ENCODE measurements at places on chromosomes 6 and 20. TPM values are rescaled to one million over a fixed set of nuclear protein-coding genes. Genes with fewer than 3 reads are reported as not detected.

The GPR6 gene
- total RNA-seq, result not detected

DNA sequence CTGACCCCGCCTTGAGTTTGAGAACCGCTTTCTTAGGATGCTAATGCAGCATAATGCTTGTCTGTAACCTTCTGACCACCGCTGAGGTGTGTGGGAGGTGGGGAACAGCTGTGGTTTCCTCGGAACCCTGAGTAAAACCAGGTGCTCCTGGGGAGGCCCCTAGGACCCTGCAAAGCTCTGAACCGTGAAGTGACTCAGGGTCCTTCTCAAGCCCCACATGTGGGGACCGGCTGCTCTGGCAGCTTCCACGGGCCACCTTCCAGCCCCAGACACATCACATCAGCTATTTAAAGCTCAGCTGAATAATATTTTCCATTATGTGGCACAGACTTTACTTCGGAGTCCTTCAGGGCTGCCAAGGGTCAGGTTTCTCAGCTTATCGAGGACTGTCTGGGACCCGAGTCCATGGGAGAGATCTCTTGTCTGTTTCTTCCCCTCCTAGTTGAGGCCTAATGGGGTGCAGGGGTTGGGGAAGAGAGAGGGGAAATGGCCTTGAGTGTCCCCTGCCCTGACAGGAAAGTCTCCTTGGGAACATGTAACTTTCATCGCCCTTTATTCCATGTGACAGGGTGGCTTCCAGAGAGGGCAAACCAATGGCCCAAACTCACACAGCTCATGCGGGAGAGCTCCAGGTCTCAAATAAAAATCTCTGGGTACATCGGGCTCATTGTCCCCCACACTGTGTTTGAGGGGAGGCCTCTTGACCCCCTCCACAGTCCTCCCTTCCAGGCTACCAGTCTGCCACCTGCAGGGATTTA lies 186.1 kb upstream of the SLC24A3 start:
- H3K27ac ChIP-seq, result no peak overlapping the region
- DNase-seq, result no peak
- H3K4me3 ChIP-seq, result no peak overlapping the region
- H3K36me3 ChIP-seq, result no peaks in the 10 kb centered on the region

The WFDC10B gene
- total RNA-seq, result not detected

DNA sequence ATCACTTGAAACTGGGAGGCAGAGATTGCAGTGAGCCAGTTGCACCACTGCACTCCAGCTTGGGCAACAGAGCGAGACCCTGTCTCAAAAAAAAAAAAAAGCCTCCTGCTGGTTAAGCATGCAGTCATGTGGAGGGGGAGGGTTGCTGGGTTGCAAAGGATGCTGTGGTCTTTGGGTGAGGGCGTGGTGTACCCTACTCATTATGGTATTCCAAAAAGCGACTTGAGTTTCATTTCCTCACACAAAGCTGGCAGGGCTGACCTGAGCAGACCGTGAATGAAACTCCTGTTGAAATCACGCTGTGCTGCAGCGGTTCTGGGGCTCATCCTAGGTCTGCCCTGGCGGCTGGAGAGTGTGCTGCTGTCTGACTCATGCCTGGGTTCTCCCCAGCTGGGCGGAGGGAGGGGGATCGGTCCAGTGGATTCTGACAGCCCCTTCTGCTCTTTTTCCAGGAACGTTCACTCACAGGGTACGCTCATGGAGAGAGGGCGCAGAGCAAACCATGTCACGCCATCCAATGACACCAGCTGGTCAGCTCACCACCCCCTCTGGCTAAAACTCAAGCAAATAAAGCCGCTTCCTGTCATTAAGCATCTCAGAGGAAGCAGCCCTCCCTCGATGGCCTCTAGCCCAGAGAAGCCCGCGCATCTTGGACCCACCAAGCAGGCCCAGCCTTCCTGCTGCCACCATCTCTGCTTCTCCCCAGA lies 166.2 kb downstream of the SCML4 start:
- no peak overlapping the region for H3K27ac ChIP-seq
- DNase-seq, result peak; percentile 23
- no peaks in the 10 kb centered on the region for H3K36me3 ChIP-seq
- peaks cover 10% of the 10 kb centered on the region for H3K4me1 ChIP-seq
- no peak overlapping the region for H3K4me3 ChIP-seq

- no peaks in the 10 kb centered on the region for H3K27me3 ChIP-seq
- no peaks in the 10 kb centered on the region for H3K36me3 ChIP-seq
- DNase-seq, result no peak
- H3K27ac ChIP-seq, result no peak overlapping the region
- no peaks in the 10 kb centered on the region for H3K4me1 ChIP-seq
- no peak overlapping the region for H3K4me3 ChIP-seq
Observed at GRCh38 chr6:32317541-32317940, 54.2 kb downstream of the TSBP1 start.

DNA sequence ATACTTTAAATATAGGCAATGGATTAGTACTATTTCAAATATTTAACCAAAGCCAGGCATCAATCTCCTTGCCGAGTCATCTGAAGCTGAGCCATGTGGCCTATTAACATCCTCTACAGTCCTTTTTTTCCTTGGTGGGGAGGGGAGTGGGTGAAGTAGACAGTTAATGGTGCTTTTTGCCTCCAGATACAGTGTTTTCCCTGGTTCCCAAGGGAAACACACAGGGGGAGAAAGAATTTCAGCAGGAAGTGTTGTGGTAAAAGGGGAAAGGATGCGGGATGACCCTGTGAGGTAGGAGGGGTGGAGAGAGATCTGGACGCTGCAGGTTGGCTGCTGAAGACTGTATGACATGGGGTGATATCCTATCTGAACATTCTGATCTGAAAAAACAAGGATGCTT lies 9.6 kb downstream of the CLDN20 start:
- peaks cover 32% of the 10 kb centered on the region for H3K4me1 ChIP-seq
- no peak for DNase-seq
- no peaks in the 10 kb centered on the region for H3K36me3 ChIP-seq
- H3K4me3 ChIP-seq, result no peak overlapping the region

The MATN4 gene
- not detected for total RNA-seq

The STX11 gene
- total RNA-seq, result 10.9 TPM

DNA sequence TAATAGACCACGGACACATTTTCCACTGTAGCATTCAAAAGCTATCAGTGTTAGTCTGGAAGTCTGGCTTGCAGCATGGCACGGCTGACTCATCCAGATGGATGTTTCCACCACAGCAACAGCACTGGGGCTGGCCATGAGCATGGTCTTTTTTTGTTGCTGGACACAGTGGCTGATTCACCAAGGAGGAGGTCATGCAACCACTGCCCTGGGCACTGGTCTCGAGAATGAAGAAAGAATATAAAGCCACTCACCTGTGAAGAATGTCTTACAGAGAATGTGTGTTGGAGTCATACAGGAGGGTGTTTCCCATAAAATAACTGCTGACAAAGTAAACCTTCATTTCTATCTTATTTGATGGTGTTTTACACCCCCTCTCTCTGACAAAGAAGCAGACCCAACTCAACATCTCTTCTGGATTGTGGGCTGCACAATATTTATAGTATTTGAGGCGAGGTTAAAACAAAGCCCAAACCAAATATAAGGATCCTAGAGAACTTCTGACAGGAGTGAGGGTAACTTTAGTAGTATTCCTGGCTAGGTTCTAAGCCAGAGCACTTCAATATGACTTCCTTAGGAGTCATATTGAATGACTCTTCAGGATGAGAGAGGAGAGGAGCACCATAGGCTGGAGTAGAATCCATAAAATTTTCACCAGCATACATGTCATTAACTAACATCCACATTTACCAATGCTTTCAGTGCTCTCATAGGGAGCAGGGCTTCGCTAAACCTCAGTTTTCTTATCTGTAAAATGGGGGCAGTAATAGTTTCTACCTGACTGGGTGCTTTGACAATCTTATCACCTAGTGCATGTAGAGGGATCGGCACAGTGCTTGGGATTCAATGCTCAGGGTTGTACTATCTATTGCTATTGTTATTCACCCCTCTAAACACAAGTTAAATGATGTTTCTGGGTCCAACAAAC lies 121.4 kb downstream of the KIF13A start:
- H3K4me1 ChIP-seq, result peaks cover 15% of the 10 kb centered on the region
- H3K36me3 ChIP-seq, result no peaks in the 10 kb centered on the region
- H3K27ac ChIP-seq, result peak overlapping the region; percentile 74
- no peaks in the 10 kb centered on the region for H3K27me3 ChIP-seq
